Lung (tissue), 17 donors: ENCODE measurements at places on chromosomes 2 and 18. TPM values are rescaled to one million over a fixed set of nuclear protein-coding genes. Genes with fewer than 3 reads are reported as not detected.

TMSB10 gene
- 3,001 TPM for total RNA-seq

SLC14A1 gene
- total RNA-seq: 10.5 TPM

GPAT2 gene
- total RNA-seq: 4.4 TPM

ASIC4 gene
- total RNA-seq: 0.26 TPM

SEC11C gene
- 42.7 TPM for total RNA-seq

C2orf74 gene
- total RNA-seq: 16.9 TPM

ACMSD gene
- total RNA-seq: 0.12 TPM

- H3K36me3 ChIP-seq: no peaks in the 10 kb centered on the region
- no peaks in the 10 kb centered on the region for H3K27me3 ChIP-seq
- H3K4me3 ChIP-seq: no peak overlapping the region
- peak; percentile 15 for DNase-seq
- no peak overlapping the region for H3K27ac ChIP-seq
Observed at GRCh38 chr2:220504938-220505503, 877.6 kb downstream of the SLC4A3 start.

DNA sequence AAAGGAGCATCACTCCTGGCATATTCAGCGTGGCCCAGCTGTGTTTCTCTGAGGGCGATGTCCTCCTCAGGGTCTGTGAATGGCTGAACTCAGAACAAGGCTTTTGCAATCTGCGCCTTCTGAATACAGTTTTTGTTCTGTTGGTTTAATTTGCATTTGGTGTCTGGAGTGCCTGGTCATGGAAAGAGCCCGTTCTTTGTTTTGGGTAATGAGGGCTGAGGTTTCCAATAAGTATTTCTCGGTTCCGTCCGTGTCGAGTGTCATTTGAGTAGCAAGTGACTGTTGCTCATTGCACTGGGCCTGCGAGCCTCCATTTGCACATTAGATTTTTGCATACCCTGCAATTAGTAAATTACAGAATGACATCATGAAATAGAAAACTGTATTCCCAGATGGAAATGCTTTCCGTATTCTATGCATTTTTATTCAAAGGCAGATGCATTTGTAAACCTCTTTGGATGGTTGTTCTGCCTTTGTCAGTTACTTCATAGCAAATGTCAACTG lies 57.3 kb downstream of the NEDD4L start:
- DNase-seq: no peak
- no peak overlapping the region for H3K4me3 ChIP-seq
- H3K36me3 ChIP-seq: no peaks in the 10 kb centered on the region
- no peak overlapping the region for H3K27ac ChIP-seq

DNA sequence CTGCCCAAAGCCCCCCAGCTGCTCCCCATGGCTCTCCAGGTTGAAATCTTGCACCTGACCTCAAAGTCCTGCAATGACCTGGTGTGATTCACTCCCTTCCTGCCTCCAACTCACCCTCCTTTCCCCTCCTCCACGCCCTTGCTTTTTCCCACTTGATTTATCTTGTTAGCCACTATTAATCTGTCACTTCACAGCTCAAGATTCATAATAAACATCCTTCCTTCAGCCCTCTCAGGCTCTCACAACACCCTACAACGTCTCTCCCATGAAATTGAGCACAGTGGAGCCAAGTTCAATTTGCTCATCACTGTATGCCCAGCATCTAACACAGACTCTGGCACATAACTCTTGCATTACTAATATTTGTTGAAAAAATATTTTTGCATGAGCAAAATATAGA lies 85.6 kb upstream of the SLC35G4 start:
- no peaks in the 10 kb centered on the region for H3K36me3 ChIP-seq
- no peak overlapping the region for H3K27ac ChIP-seq
- no peak for DNase-seq

- H3K4me1 ChIP-seq: peaks cover 7% of the 10 kb centered on the region
- no peak overlapping the region for H3K27ac ChIP-seq
- H3K4me3 ChIP-seq: no peak overlapping the region
- peaks cover 19% of the 10 kb centered on the region for H3K27me3 ChIP-seq
Observed at GRCh38 chr2:148875387-148876051, 492 bp downstream of the KIF5C start.

DNA sequence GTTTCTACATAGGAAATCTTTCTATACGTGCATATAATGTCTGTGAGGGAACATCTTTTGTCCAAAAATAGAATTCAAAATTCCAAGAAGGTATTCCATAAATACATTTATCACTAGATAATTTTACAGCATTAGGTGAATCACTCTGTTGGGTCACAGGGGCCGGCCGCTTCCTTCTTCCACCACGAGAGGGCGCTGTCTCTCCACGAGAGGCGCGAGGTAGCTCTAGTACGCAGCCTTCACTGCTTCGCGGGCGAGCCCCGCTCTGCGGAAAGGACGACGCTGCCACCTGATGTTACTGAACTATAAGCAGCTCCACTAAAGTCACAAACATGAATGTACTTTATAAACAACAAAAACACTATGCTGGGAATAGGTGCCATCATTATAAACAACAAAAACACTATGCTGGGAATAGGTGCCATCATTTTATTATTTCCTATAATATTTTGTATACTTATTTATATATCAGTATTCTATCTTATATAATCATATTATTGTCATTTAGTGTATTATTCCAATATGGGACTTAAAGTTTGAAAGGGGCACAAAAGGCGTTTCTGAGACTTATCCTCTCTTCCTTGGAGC lies 69.4 kb upstream of the REV1 start:
- H3K27me3 ChIP-seq: no peaks in the 10 kb centered on the region
- peaks cover 11% of the 10 kb centered on the region for H3K36me3 ChIP-seq
- peak; percentile 80 for DNase-seq
- H3K4me1 ChIP-seq: no peaks in the 10 kb centered on the region

DNA sequence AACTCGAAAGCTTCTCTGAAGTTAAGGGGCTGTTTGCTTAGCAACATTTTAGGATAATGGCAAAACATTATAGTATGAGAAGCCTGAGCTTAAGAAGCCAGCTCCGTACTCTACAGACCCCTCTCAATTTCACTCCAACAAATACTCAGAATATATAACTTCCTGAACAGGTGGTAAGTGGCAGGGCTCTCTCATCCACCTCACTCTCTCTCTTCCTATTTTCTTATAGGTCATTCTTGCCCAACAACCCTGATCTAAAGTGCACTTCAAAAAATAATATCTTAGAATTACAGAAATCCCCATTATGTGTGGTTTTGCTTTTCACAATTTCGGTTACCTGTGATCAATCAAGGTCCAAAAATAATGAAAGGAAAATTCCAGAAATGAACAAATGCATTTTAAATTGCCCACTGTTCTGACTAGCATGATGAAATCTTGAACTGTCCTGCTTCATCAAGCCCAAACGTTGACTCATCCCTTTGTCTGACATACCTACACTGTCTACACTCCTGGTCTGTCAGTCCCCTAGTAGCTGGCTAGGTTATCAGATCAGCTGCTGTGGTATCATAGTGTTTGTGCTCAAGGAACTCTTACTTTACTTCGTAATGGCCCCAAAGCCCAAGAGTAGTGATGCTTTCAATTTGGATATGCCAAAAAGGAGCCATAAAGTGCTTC lies 122.8 kb upstream of the COL5A2 start:
- H3K27me3 ChIP-seq: no peaks in the 10 kb centered on the region
- no peak for DNase-seq
- H3K36me3 ChIP-seq: no peaks in the 10 kb centered on the region
- no peak overlapping the region for H3K27ac ChIP-seq

GRCh38 chr2:29816651-29817050 lies 104.7 kb downstream of the ALK start:
- H3K4me3 ChIP-seq: no peak overlapping the region
- H3K4me1 ChIP-seq: no peaks in the 10 kb centered on the region
- H3K27me3 ChIP-seq: no peaks in the 10 kb centered on the region
- H3K27ac ChIP-seq: no peak overlapping the region
- H3K36me3 ChIP-seq: no peaks in the 10 kb centered on the region

- H3K4me3 ChIP-seq: no peak overlapping the region
- no peaks in the 10 kb centered on the region for H3K4me1 ChIP-seq
- H3K36me3 ChIP-seq: no peaks in the 10 kb centered on the region
- no peak for DNase-seq
- no peaks in the 10 kb centered on the region for H3K27me3 ChIP-seq
- H3K27ac ChIP-seq: no peak overlapping the region
Observed at GRCh38 chr2:6148882-6149281, 456.7 kb downstream of the SOX11 start.

DNA sequence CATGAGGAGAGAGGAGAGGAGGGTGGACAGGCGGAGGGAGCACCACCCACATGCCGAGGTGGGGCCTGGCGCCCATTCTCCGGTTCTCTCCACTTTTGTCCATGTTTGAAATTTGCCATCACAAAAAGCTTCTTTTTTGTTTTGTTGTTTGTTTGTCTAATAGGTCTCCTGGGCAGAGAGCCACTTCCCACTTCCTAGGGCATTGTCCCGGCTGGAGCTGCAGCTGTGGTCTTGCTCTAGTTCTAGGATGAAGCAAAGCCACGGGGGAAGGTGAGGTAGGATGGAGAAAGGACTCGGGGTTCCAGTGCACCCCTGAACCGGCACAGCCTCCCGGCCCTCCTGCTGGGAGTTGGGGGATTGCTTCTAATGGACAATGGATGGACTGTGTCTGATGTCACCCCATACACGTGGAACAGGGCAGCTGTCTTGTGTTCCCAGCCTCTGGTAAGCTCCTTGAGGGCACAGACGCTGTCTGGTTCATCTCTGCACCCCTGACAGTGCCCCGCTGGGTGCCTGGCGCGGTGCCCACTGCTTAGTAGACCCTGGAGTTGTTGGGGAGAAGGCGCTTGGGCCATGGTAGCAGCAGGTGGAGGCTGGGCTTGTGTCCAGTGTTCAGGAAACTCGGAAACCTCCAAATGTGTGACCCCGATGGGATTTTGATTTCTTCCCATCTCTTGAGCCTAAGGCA lies 278.4 kb downstream of the NDUFA10 start:
- H3K27me3 ChIP-seq: no peaks in the 10 kb centered on the region
- peak; percentile 51 for DNase-seq

- no peaks in the 10 kb centered on the region for H3K4me1 ChIP-seq
- no peak for DNase-seq
- no peaks in the 10 kb centered on the region for H3K36me3 ChIP-seq
- peaks cover 10% of the 10 kb centered on the region for H3K27me3 ChIP-seq
- no peak overlapping the region for H3K4me3 ChIP-seq
Observed at GRCh38 chr2:242053921-242054320, 184.4 kb downstream of the RTP5 start.

DNA sequence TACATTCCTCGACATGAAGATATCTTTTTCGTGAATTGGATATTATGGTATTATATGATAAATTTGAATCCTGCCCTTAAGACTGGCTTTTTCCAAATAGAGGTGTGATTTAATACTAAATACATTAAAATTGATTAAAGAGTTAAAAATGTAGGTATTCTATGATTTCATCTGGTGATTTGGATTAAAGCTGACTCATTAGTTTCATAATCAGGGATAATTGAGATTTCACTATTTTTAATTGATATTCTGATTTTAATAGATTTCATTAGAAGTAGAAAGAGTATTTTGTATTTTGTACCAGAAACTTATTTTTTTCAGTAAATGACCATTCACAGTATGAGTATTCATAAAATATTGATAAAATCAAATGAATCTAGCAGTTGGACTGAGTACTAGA lies 524.1 kb downstream of the PLCL1 start:
- H3K4me1 ChIP-seq: no peaks in the 10 kb centered on the region
- H3K27ac ChIP-seq: no peak overlapping the region
- no peak overlapping the region for H3K4me3 ChIP-seq

- H3K27me3 ChIP-seq: no peaks in the 10 kb centered on the region
- H3K36me3 ChIP-seq: peaks cover 3% of the 10 kb centered on the region
- DNase-seq: no peak
- H3K4me3 ChIP-seq: no peak overlapping the region
Observed at GRCh38 chr18:80173060-80173459, 64.0 kb downstream of the ADNP2 start.

GRCh38 chr2:96464651-96465050 lies 40.5 kb downstream of the NEURL3 start:
- H3K27ac ChIP-seq: no peak overlapping the region
- no peak overlapping the region for H3K4me3 ChIP-seq
- no peaks in the 10 kb centered on the region for H3K4me1 ChIP-seq
- no peaks in the 10 kb centered on the region for H3K36me3 ChIP-seq
- H3K27me3 ChIP-seq: no peaks in the 10 kb centered on the region
- no peak for DNase-seq

GRCh38 chr2:193743089-193743488 lies 1548.4 kb upstream of the TMEFF2 start:
- no peaks in the 10 kb centered on the region for H3K4me1 ChIP-seq
- H3K27ac ChIP-seq: no peak overlapping the region
- no peak for DNase-seq
- no peaks in the 10 kb centered on the region for H3K27me3 ChIP-seq
- H3K36me3 ChIP-seq: no peaks in the 10 kb centered on the region

DNA sequence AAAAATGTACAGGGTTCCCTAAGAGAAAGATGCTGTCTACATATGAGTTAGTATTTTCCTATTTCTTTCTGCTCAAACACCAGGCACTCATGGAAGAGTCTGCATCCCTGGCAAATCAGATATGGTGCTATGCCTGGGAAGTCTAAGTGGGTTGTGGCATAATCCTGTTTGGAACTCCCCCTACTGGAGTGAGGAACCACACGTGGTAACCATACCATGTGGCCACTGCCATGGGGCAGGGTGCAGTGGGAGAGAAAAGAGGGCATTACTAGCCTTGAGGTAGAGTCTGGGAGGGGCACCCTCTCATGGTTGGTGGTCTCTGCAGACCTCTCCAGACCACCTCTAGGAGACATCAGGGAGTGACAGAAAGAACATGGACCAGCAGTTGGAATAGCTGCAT lies 257.9 kb upstream of the ATP5MC3 start:
- H3K4me1 ChIP-seq: no peaks in the 10 kb centered on the region
- H3K27ac ChIP-seq: no peak overlapping the region
- no peaks in the 10 kb centered on the region for H3K27me3 ChIP-seq
- H3K36me3 ChIP-seq: no peaks in the 10 kb centered on the region
- DNase-seq: no peak

- H3K36me3 ChIP-seq: peaks cover 12% of the 10 kb centered on the region
- no peaks in the 10 kb centered on the region for H3K4me1 ChIP-seq
- DNase-seq: no peak
- H3K27ac ChIP-seq: no peak overlapping the region
Observed at GRCh38 chr18:2687390-2688001, 32.0 kb downstream of the SMCHD1 start.

GRCh38 chr2:120963997-120964705 lies 228.5 kb downstream of the GLI2 start:
- no peak overlapping the region for H3K27ac ChIP-seq
- DNase-seq: no peak
- H3K36me3 ChIP-seq: no peaks in the 10 kb centered on the region
- no peak overlapping the region for H3K4me3 ChIP-seq
- H3K27me3 ChIP-seq: peaks cover 4% of the 10 kb centered on the region
